RWPE2 (cell line): ENCODE measurements at places on chromosomes 6 and 20.

DNA sequence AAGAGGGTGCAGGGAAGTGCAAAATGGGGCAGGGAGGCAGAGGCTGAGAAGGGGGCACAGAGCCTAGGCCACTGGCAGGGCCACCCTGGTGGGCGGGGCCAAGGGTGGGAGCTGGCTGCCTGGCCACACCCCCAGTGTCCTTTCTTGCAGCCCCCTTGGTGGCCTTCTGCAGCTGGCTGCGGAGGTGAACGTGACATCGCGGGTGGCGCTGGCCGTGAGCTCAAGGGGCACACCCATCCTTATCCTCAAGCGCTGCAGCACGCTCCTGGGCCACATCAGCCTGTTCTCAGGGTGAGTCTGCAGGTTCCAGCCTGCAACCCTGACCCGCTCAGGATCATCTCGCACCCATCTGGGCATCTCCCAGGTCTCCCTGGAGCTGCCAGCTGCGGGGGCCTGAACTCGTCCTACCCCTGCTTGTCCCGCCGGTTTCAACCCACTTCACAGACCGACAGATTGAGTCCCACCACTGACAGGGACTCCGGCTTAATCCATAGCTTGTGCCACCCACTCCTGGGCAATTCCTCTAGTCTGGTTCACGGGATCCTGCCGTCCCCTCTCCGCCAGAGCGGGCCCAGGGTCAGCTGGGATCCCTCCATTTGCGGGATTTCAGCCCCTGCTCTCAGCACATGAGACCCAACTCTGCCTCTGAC, 6.2 kb downstream of the BPIFB3 start:
- DNase-seq = peak; percentile 78

DNA sequence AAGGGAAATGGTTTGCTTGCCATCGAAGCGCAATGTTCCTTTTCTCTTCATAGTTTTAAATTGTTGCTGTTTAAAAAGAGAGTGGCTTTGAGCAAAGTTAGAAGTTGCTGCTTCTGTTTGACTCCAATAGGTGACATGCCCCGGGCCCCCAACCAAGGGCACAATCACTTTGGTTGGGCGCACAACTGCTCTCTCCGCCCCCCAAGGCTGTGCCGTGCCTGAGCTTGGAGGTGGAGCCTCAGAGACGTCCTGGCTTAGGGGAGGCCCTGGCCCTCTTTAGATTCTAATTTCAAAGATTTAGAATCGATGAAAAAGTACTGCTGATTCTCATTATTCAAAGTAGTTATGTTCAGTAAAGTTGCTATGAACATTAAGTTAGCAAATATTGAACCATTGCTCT, 725.9 kb downstream of the COL12A1 start:
- no peak for DNase-seq

DNA sequence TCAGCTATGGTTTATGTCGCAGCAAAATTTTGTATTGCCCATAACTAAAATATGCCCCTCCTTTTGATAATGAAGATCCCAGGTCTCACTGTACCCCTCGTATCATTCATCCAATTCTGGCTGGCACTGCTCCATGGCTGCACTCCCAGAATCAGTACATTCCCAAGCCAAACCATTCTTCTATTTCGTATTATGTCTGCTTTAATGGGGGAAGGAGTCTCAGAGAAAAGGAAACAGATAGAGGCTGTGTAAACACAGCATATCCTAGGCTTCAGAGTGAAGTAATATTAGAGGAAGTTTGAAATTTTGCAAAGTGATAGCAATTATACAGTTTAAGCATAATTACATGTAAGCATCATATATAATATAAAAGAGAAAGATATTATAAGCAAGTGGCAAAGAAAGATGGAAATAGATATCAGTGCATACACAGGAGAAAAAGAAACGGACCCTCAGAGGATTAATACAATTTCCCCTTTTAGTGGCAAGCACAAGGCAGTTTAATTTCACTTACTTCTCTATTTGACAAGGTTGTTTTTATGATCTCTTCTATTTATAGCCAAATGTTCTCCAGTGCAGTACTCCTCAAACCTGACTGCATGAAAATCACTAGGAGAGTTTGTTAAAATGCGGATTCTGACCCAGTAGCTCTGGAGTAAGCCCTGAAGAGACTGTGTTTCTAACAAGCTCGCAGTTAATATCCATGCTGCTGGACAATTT, 56.5 kb upstream of the TENT5A start:
- no peak for DNase-seq

- no peak for DNase-seq
These were observed 59.3 kb upstream of the STMND1 start for GRCh38 chr6:17042422-17043147.

GRCh38 chr6:151092591-151092990, 147.2 kb upstream of the AKAP12 start:
- no peak for DNase-seq

DNA sequence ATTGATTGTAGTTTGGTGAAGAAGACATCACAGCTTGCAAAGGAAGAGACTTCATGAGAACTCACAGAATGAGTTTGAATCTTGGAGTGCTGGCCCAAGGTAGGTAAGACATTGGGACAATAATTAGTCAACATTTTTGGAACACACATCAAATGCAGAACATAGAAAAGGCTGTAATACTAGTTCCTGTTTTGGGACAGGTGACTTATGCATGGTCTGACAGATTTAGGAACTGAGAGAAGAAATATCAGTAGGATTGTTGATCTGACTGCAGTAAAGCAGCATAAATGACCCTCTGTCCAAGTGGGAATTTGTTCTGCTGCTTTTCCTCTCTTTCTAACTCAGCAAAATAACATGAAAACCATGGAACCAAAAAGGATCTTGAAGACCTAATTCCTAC, 102.3 kb upstream of the MAP3K7 start:
- no peak for DNase-seq

- no peak for DNase-seq
These were observed 339.6 kb downstream of the ARHGAP18 start for GRCh38 chr6:129370268-129370916.

DNA sequence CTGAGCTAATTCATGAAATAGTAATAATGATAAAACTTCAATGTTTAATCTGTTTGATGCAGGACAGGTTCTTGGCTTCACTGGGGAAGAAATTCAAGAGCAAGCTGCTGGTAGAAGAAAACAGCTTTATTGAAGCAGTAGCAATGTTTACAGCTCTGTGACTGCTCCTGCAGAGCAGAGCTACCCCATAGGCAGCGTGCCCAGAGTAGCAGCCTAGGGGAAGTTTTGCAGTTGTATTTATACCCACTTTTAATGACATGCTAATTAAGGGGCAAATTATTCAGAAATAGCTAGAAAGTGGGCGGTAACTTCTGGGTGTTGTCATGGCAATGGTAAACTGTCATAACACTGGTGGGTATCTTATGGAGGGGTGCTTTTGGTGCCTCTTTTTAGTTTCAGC, 518.0 kb downstream of the RFPL4B start:
- no peak for DNase-seq
